ENCODE measurements at places on chromosomes 4 and X.
A peak's percentile ranks its signal among the peaks of the same experiment; 100 is the strongest.

- peak; percentile 50 for DNase-seq
Measured at GRCh38 chr4:15755321-15756155, 22.6 kb upstream of the CD38 start.

GRCh38 chrX:30653415-30654131 lies at the start of gene GK:
Gene GK, plus strand, starts transcription at chrX:30653423. Its CDS starts 115 bp downstream, at chrX:30653538.
- peak; percentile 0 for DNase-seq

- no peak for DNase-seq
Measured at GRCh38 chr4:22473268-22473667, 42.6 kb downstream of the ADGRA3 start.

GRCh38 chr4:40316333-40316781 lies 18.8 kb upstream of the CHRNA9 start:
- peak; percentile 94 for DNase-seq

- DNase-seq, result peak; percentile 87
Measured at GRCh38 chr4:25376754-25377571, at the start of gene ANAPC4. Gene ANAPC4, plus strand, starts transcription at chr4:25377263. Its CDS starts 165 bp downstream, at chr4:25377428.
